Femur (tissue), 1 donor: ENCODE measurements at places on chromosomes 1 and 21.

DNA sequence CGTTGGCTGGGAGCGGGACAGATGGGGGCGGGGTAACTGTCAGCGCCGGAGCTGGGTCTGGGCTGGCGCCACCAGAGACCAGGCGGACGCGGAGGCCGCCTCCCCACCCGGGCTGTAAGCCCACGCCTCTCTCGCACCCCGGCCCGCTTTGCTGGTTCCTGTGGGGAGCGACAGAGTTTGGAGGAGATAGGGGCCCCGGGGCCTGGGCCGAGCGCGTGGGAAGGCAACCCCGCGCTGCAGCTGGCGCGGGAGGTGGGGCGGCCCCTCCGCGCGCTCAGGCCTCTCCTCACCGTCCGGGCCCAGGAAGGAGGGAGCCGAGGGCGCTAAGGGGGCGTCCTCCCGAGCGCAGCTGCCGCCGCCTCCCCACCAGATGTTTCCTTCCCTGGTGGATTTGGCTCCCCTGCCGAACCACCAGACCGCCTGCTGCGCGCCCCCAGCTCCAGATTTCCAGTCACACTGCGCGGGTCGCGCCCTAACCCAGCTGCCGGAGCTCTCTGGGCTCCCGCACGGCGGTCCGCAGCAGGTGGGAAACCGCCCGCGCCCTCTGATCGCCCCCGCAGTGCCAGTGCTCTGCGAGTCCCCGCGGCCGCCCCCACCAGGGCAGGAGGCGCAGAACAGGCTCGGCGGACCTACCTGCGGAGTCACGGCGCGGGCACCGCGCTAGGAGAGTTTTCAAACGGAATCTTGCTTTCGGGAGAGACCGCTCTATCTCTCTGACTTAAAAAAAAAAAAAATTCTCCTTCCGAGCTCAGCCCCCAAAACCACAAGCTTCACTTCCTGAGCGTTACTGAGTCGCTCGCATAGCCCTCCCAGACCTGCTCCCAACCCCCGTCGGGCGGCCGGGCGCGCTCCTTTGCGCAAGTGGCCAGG is 1.1 kb downstream of the GFI1 start:
- DNase-seq: peak; percentile 53

- no peak for DNase-seq
These were observed 121.1 kb upstream of the DUSP10 start for GRCh38 chr1:221862971-221863370.

GRCh38 chr1:77308889-77309621 is 27.2 kb downstream of the AK5 start:
- DNase-seq: no peak

- no peak for DNase-seq
These were observed 25.4 kb upstream of the RGS16 start for GRCh38 chr1:182629499-182630096.

DNA sequence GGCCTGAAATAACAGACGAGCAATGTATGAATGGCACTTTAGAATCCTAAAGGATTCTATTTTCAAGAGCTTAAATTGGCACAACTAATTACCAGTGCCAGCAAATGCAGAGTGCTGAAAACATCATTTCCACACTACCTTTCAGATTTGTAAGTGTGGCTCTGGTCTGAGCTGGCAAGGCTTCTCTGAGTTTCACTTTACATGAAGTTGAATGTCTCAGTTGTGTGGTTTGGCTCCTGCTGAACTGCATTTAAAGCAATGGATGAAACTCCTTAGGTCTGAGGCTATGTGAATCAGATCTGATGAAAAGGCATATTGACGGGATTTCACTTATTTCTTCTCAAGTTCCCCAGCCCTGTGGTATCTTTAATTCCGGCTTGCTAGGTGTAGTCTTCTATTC is 114.8 kb upstream of the PTGFR start:
- peak; percentile 47 for DNase-seq

DNA sequence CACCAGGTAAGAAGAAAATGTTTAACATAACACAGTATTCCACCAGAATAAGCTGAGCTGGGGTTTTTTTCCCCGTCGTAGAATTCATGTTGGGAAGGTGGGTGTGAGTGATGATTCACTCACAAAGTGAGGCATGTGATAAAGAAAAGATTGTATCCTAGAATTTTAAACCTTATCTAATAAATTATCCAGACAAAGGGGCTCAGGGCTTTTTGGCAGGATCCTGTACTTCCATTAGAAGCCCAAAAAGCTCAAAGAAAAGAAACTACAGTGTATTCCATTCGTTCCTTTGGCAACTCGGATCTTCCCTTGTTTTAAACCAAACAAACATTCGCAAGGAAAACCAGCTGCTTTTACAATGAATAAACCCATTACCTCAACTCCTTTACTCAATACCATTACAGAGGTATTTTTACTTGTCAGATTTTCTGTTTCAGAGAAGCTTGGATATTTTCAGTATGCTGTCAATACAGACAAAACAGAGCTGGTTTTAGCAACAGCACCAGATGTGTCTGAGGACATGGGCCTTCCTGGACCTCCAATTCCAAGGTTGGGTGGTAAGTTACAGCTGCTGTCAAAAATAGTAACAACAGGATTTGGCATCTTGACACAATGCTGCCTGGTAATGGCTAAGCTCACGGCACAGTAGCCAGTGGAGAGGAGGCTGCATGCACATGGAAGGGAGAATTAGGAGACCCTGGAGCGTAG is 159.9 kb upstream of the RUNX1 start:
- DNase-seq: no peak

- no peak for DNase-seq
These were observed 40.8 kb upstream of the OSBPL9 start for GRCh38 chr1:51576085-51576444.

GRCh38 chr1:235938709-235939479 is 72.2 kb upstream of the LYST start:
- no peak for DNase-seq

- DNase-seq: no peak
These were observed 25.7 kb downstream of the RPRD2 start for GRCh38 chr1:150389650-150390049.

DNA sequence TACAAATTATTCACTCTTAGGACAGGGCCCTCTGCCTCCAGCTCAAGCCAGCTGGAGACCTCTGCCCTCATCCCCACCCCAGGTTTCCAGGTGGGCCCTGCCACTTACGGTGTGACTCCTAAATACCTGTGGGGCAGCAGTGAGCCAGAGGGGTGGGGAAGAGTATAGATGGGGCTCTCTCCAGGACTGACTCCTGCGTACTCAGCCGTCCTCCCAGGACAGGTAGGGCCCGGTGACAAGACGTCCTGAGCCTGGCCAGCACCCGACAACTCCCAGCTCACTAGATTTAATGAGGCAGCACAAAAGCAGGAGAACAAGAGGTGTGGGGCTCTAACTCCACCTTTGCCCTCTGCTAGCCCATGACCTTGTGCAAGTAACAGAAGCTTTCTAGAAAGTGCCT is 16.8 kb downstream of the GNG12 start:
- no peak for DNase-seq

DNA sequence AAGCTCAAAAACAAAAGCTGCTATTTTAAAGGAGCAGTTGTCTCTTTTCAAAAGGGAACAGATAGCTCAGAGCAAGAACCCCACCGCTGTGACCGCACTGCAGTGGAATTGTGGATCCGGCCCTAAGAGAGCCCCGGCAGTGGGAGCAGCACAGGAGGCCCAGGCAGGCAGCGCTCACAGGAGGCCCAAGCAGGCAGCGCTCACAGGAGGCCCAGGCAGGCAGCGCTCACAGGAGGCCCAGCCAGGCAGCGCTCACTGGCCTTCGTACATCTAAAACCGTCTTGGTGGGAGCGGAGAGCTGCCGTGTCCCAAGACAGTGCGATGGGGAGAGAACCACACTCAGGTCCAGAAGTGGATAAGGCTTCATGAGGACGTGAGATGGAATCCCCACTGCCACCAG is 4.0 kb downstream of the TFF3 start:
- DNase-seq: no peak

- DNase-seq: no peak
These were observed 1.2 kb downstream of the MTF2 start for GRCh38 chr1:93080179-93080823.

DNA sequence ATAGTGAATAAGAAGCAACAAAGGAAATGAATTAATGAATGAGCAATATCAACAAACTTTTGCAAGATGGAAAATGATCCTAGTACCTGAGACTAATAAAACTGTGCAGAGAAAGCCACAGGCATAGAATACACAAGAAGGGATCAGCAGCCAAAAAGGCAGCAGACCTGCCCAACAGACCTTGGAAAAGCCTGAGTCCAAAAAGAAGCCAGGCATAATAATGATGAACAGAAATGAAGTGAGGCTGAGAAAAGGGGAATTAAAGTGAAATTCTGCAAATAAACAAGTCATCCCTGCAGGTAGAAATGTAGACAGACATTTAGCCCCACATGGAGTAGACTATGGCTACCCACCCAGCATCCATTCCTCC is 10.3 kb upstream of the PHTF1 start:
- DNase-seq: no peak

GRCh38 chr21:42093991-42094421 is 22.9 kb downstream of the UMODL1 start:
- DNase-seq: peak; percentile 78

- DNase-seq: no peak
These were observed 2.3 kb downstream of the SERBP1 start for GRCh38 chr1:67427947-67428346.

GRCh38 chr1:154442006-154442740 is 37.0 kb downstream of the IL6R start:
- no peak for DNase-seq

- peak; percentile 72 for DNase-seq
These were observed 97.2 kb upstream of the ARTN start for GRCh38 chr1:43836267-43836951.

GRCh38 chr1:46812065-46812963 is 13.5 kb downstream of the CYP4B1 start:
- DNase-seq: no peak

DNA sequence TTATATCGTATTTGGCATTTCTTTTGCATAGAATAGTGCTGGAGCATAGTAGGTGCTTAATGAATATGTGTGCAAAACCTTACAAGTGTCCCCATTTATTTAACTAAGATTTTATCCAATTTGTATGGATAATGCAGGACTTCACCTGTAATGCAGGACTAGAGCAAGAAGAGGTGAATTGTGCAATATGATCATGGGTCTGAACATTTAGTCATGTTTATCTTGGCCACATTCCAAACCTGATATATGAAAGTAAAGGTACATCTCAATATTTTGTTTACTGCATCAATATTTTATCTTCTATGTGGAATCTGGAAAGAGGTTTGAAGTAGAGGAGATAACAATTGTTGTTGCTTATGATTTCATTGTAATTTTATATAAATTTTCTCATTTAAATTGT is 1626.7 kb upstream of the B3GALT2 start:
- no peak for DNase-seq

- DNase-seq: no peak
These were observed 43.0 kb downstream of the PLXNA2 start for GRCh38 chr1:208201229-208201628.

DNA sequence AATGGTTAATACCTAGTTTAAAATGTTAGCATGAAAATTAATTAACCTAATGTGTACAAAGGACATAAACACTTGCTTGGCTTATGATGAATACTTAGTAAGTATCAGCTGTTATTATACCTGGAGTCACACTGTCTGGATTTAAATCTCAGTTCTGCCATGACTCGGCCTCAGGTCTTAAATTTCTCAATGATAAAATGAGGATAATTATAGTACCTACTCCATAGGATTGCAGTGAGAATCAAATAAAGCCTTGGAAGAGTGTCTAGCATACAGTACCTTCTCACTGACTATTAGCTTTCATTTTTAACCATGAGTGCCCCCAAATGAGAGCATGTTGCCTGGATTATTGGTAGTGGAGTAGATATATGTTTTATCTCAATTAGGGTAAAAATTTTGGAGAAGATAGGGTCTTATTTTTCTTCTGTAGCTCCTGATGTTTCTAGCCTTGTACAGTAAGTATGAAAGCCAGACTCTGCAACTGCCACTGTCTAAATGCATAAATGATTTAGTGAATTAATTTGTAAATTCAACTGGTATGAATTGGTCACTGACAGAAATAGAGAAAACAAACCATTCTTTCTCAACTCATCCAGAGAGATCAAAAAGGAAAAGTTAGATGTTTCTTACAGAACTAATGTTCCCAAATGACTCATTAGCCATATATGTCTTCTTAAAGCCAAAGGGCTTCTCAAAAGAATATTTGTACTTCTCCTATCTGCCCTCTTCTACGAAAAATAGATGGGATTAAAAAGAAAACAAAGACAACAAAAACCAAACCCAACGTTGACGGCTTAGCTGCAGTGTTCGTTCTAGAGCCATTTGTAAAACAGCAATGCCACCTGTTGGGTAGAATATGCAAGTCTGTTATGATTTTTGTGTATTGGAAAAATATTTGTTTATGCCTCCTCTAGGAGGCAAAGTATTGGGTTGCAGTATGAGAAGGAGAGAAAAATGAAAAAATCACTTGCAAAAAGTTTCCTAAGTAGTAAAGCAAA is 53.8 kb upstream of the MROH9 start:
- DNase-seq: peak; percentile 26

GRCh38 chr1:115006191-115006590 is 23.4 kb upstream of the TSHB start:
- DNase-seq: no peak

GRCh38 chr21:21751286-21751685 is 753.1 kb downstream of the NCAM2 start:
- no peak for DNase-seq

DNA sequence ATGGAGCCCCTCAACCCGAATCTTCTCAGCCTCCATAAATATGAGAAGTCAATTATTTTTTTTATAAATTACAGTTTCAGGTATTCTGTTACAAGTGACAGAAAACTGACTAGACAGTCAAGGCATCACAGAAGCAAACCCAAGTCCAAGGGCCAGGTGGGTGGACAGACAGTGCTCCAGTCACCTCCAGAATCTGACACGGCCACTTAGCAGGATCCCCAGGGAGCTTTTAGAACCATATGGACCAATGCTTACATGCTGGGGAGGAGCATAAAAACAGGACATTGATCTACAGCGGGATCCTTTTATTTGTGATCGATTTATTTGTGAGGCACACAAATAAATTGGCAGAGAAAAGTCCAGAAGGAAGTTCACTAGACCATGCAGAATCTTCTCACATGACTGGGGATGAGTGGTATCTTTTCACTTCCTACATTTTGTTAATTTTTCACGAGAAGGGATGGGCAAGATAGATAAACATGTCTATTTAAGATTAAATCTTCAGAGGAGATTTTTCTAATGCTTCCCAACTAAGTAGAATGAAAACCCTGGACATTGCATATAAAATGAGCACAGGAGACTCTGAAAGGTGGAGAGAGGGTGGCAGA is 15.0 kb downstream of the ZNF496 start:
- DNase-seq: no peak

DNA sequence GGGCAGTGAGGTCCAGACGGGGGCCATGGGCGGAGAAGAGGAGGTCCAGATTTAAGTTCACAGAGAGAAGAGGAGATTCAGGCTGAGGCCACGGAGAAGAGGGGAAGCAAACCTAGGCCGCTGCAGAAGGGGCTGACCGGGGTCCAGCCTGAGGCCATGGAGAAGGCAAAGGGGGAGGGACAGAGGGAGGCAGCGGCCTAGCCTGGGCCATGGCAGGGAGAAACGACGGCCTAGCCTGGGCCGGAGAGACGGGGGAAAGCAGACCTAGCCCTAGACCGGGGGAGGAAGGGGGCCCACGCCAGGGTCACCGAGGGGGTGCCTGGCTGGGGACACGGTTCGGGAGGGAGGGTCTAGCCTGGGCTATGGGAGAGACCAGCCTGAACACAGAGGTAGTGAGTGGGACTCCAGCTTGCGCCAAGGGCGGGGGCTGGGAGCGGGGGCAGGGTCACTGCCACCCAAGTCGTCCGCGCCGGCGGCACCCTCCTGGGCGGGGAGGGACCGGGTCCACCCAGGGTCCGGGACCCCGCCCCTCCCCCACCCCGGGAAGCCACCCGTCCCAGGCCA is 459 bp downstream of the CAPZB start:
- DNase-seq: peak; percentile 65

GRCh38 chr1:176033881-176034280 is 173.2 kb downstream of the COP1 start:
- DNase-seq: no peak

GRCh38 chr1:53354119-53354518 is 26.2 kb upstream of the LRP8 start:
- DNase-seq: no peak
